Stimulated activated CD8-positive, alpha-beta memory T cell treated with anti-CD3 and anti-CD28 coated beads, Interleukin-4, amount 100 ng/mL, for 48 hours (primary cell): ENCODE measurements at places on chromosomes 11 and 22.

- DNase-seq = no peak
Measured at GRCh38 chr11:23112987-23113886, 253.0 kb upstream of the CCDC179 start.

DNA sequence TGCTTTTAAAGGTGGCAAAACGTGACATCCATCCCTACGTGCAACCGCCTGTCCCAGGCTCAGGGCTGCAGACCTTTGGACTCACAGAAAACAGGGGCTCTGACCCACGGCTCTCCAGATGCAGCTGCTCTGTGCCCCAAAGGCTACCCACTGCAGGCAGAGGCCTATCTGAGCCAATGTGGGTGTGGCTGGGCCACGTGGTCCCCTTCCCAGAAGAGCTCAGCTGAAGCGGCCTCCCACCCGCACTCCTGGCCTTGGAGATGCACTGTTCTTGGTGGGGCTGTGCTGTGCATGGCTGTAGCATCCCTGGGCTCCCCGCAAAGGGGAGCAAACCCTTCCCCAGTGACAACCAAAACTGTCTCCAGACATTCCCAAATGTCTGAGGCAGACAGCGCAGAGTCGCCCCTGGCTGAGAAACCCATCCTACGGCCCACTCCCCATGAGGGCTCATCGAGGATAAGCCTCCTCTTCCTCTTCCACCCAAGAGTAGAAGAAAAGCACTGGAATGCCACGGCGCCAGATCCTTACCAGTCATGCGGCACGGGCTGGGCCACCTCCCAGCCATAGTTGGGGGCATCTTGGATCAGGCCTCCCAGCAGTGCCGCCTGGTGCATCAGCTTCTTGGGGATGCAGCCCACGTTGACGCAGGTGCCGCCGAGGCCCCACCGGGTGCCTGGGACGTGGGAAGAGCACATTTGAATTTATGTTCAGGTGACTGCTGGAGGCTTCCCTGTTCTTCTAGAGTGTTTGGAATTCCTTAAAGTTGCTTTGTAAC, 23.1 kb upstream of the COMT start:
- no peak for DNase-seq

- no peak for DNase-seq
Measured at GRCh38 chr11:26201411-26201810, 130.5 kb upstream of the ANO3 start.

DNA sequence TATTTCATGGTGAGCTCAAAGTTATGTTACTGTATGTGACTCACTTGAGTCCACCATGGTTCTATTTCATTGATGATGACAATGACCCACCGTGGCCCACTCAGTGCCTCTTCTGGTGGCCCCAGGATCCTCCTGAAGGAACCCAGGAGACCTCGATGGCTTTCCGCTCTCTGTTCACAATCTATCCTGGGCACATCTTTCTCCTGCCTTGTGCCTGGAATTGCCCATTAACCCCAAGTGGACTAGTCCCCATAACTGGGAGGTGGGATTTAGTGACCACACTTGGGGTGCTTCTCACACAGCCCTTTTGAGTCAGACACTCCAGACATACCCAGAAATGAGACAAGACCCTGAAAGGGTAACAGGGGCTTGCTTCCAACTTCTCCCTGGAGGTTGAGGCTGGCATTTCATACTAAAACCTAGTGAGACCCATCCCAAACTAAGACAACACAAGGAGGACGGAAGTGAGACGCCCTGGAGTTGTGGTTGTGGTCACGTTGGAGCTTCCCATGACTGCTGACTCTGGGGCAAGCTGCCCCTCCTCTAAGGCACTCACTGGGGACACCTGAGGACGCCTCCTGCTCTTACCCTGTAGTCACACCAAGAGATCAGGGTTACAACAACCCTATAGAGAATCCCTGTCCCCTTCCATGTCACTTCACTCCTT, 22.1 kb downstream of the IGLL5 start:
- DNase-seq = no peak

DNA sequence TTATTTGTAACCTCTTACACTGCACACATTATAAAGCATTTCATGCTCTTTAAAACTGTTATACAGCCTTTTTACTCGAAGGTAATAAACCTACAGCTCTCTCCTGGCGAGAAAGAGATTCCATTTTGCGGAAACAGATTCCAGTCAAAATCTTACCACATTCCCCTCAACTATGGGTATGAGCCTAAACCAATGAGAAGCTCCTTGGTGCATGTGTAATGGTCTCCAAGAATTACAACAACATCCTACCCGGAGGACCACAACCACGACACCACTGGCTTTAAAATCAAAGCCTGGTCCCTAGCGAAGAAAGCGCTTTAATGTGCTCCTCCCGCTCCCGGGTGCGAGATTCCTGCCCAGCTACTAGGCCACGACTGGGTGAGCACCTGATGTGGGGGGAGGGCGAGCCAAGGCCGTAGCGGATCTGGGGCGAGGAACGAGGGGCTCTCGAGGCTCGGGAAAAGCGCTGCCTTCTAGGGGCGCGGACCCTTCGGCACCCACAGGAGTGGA, 821 bp downstream of the CELF1 start:
- no peak for DNase-seq

- DNase-seq = peak; percentile 33
Measured at GRCh38 chr11:105034813-105035620, at the start of gene CASP1. Gene CASP1, minus strand, starts transcription at chr11:105035144. Its CDS starts 31 bp downstream, at chr11:105035113.

DNA sequence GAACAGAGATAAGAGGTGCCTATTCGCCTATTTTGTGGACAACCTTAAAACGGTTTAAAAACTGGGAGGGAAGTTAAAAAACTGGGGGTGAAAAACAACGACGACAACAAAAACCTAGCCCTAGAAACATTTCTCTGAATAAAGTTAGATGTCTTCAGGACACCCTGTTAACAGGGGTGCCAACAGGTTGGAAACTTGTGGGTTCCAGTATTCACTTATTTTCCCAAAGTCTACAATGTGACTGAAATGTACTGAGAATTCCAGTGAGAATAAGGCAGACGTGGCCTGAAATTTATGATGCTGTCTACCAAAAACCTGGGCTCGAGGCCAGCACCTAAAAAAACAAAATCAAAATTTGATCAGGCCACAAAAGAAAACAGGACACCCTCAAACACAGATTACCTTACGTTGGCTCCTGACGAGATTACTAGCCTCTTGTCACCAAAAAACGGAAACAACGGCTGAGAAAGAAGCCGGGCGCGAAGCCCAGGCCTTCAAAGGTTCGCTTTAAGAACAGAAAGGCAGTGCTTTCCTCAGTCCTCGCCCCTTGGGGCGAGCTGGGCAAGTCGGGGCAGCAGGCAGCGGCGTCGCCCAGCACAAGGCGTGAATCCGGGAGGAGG, 906 bp downstream of the CCDC90B start:
- DNase-seq = no peak

DNA sequence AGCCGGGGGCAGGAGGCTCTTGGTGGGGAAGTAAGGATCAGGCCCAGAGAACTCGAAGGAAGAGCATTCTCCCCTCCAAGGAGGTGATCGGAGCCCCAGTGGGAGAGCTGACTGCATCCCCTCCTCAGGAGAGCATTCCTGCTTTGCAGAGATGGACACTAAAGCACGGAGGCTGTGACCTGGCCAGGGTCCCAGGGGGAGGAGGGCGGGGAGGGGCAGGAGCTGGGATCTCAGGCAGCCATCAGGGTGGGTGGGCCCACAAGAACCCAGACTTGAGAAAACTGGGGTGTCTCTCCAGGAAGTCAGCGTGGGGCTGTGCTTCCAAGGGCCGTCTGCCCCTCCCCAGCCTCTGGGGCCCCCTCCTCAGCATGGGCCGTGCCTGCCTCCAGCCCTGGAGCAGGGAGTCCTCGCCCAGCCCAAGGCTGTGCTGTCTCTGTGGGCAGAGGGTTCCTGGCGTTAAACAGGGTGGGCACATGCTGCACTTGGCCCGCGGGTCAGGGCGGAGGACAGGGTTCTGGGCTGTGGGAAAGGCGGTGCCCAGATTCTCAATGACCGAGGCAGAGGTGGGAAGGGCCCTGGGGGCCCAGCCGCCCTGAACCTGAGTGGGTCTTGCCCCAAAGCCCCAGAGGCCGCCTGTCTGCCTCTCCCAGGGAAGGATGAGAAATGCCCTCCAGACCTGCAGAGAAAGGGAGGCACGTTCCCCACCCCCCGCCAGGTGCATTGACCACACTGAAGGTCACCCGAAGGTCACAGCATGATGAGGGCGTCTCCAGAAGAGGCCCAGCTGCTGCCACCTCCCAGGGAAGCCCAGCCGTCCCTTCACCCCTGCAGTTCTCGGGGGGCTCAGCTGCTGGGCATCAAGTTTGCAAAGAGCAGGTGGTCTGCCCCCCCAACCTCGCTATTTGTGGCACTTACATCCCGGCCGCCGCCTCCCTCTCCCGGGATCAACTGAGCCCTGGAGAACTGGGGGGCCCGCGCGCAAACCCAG, 643 bp downstream of the CEND1 start:
- no peak for DNase-seq

DNA sequence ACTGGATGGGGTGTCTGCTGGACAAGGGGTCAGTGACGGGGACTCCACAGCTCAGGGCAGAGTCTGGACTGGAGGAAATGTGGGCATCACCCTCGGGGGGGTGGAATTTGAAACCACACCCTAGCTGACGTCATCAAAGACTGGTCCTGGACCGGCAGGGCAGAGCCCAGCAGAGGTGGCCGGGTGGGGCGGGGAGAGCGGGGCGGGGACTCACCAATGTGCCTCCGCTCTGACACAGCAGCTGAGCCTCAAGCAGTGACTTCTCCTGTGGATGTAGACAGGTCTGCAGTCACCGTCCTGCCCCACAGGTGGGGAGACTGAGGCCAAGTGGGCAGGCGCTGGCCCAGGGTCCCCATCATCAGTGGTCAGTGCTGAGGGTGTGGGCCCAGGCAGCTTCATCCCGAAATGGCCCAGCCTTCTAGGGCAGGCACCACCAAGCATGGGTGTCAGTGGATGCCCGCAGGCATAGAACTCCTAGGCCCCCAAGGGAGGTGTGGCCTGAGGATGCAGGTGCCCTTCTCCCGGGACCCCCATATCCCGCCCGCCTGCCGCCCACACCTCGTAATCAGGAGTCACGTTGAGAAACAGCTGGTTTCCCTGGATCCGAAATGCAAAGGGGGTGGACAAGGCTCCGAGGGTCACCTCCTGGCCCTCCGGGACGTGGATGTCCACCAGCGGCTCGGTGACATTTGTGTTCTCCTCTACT, 603 bp downstream of the CDHR5 start:
- no peak for DNase-seq

GRCh38 chr22:38422611-38423511, 32.1 kb downstream of the KCNJ4 start:
- DNase-seq = no peak

GRCh38 chr11:67392183-67392715, 463 bp downstream of the RAD9A start:
- DNase-seq = no peak

DNA sequence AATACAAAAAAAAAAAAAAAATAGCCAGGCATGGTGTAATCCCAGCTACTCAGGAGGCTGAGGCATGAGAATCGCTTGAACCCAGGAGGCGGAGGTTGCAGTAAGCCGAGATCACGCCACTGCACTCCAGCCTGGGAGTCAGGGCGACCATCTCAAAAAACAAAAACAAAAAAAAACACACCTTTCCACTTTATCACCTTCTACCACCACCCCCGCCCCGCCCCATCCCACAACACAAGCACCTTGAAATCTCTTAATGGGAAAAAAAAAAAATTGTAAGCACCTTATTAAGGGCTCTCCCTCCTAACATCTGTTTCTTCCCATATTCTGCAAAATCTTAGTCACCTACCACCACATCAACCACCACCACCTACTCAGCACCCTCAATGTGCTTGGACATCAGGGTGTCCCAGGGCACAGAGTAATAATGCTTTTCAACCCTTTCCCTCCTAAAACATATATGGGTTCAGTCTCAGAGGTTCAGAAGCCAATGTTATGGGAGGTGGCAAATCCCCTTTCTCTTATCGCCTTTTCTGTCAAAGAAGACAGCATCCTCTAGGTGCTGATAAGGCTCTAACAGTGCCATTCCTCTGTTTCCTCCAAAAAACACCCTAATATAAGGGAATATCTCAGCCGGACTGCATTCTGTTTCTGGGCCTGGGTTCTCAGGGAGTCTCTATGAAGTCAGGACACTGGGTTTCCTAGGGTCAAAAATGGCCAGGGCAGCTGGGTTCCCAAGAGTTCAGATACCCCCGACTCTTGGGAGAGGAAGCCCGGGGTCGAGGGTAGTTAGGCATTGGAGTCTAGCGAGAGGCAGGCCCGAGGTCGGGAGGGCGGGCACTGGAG, 718 bp downstream of the INTS5 start:
- DNase-seq = peak; percentile 44
